Adipocyte (in vitro differentiated cells): ENCODE measurements at places on chromosomes 1 and 21.

- peak; percentile 11 for DNase-seq
Observed at GRCh38 chr1:83860490-83861221, 138.3 kb downstream of the TTLL7 start.

DNA sequence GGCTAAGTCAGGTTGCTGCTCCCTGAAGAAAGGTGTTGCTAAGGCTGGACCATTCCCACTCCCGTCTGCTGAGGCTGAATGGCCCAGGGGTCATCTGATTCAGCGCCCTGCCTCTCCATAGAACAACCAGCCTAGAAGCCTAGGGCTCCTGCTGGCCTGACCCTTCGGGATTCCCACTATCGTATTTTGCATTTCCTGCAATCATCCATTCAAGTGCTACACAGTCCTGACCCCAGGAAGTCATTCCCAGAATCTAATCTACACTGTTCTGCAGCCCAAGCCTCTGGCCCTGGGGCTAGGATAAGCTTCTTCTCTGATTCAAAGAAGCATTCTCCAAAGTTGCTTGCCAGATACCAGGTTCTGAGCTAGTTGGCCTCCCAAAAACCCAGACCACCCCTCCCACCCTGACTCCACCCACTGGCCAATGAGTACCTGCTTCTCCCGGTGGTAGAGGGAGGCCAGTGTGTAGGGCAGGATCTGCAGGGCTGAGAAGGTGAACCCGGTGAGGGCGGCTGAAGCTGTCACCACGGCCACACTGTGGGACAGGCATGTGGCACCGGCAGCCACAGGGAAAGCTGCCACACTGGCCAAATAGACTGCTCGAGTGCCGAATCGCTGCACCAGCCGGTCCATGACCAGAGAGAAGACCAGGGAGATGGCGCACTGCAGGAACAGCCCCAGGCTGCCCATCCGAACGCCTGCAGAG is 18.7 kb downstream of the SLC45A3 start:
- DNase-seq: no peak

- no peak for DNase-seq
Observed at GRCh38 chr1:7113822-7114221, 328.6 kb downstream of the CAMTA1 start.

GRCh38 chr1:196669051-196669450 is 17.2 kb downstream of the CFH start:
- DNase-seq: no peak

DNA sequence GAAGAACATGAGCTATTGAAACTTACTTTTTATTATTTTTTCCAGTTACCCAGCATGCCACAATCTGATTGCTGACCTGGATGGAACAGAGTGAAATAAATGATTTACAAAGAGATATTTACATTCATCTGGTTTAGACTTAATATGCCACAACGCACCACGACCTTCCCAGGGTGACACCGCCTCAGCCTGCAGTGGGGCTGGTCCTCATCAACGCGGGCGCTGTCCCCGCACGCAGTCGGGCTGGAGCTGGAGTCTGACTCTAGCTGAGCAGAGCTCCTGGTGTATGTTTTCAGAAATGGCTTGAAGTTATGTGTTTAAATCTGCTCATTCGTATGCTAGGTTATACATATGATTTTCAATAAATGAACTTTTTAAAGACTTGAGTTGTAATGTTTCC is 243.9 kb downstream of the SDCCAG8 start:
- DNase-seq: no peak

DNA sequence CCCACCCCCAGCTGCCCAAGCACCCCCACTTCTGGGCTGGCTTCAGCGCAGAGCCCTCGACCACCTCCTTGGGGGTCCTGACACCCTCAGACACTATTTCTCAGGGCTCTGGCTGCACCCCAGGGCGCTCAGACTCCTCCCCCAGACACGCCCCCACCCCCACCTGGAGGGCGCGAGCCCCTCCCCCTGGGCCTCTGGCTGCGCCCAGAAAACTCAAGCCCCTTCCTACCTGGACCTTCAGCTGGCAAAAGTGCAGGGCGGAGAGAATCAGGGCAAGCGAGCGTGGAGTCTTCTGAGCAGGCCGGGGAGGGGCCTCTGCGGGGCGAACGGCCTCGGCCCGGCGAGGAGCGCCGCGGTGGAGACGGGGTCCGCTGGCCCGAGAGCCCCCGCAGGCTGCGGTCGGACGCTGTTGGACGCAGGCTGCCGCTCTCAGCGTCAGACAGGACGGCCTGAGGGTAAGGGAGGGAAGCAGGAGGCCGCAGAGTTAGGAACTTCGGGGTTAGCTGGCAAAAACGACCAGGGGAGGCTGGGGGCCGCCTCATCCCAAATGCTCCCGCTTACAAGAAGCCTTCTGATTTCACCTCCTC is 17.4 kb upstream of the NBPF1 start:
- no peak for DNase-seq

GRCh38 chr1:53138991-53139884 is 3.2 kb downstream of the SLC1A7 start:
- no peak for DNase-seq

GRCh38 chr1:225610539-225610938 is 42.4 kb downstream of the ENAH start:
- no peak for DNase-seq

DNA sequence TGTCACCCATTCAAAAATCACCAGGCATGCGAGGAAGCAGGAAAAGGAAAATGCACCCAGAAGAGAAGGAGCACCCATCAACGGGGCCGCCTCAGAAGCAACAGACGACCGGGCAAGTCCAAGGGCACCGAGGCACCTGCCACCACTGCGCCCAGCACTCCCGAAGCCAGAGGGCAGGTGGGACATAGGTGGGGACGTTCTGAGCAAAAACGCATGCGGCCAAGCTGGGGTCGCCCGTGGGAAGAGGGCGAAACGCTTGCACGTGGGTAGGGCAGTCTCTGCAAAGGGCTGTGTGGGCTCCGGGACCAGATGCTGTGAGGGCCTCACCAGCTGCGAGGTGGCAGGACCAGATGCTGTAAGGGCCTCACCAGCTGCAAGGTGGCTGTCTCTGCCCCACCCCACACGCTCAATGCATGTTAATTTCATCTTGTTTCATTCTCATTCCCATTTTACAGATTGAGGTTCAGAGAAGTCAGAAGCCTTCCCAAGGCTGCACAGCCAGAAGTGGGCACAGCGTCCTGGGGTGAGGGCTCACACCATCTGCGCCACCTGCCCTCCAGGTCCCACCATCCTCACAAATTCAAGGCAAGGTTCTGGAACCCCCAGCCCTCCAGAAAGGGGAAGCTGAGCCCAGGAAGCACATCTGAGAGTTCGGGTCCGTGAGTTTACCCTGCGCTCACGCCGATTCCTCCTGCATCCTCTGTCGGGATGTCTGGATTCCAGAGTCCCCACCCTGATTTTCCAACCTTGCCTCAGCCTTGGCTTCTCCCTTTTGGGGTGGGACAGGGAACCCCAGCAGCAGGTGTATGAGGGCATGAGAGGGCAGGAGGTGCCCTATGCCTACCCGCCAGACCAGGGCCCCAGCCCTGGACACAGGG is 8.2 kb upstream of the SAMD11 start:
- DNase-seq: no peak

DNA sequence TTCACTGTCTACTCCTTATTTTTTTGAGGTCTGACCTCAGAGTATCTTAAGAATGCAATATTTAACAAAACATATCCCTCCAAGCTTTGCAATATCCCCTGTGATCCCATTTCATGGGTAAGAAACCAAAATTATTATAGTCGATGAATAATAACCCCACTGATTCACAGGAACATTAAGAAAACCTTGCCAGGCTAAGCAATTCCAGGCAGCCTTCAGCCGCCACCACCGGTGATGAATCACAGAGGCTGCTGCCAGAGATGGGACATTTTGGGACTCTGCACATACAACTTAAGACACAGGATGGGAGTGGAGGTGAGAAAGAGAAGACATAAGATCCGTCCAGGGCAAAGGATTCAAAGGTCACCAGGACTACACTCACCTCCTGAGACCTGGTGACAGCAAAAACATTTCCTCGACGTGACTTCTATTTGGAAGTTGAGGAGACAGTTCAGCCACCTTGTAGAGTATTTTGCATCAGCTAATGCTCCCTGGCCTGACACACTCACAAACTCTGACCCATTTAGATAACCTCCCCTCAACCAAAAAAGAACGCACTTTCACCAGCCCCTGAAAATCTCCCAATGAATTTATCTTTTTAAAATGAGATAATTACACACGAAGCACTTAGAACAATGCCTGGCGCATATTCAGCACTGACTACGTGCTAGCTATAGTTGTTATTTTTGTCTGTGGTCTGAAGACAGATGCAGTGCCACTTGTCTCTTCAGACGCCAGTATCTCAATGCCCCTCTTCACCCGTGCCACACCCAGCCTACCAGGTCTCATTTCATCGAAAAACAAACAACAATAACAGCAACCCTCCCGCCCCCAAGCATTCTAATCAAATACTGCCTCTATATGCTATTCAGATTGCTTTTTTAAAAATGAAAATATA is 17.8 kb upstream of the OVAAL start:
- DNase-seq: peak; percentile 49

DNA sequence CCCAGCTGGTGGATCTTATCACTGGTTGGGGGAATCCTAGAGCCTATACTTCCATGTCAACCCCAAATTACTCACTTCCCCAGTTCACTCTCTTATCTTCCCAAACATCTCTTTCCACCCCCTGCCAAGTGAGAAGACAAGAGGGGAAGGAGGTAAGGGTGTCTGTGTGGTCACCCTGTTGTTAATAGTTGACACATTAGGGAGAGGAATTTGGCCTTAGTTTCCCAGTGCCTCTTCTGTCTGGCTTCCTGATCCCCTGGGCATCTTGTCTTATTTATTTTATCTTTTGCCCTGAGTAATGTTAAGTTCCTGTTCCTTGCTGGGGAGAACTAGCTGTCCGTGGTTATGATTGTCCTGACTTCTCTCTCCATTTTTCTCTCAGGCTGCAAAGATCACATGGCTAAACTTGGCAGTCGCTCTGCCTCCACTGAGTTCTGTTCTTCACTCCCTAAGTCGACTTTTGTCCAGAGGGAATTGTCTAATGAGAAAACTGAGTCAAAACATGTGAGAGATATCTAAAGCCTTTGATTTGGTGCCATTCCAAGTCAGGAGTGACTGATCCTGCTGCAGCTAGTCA is 157.1 kb upstream of the SYT6 start:
- DNase-seq: peak; percentile 59

DNA sequence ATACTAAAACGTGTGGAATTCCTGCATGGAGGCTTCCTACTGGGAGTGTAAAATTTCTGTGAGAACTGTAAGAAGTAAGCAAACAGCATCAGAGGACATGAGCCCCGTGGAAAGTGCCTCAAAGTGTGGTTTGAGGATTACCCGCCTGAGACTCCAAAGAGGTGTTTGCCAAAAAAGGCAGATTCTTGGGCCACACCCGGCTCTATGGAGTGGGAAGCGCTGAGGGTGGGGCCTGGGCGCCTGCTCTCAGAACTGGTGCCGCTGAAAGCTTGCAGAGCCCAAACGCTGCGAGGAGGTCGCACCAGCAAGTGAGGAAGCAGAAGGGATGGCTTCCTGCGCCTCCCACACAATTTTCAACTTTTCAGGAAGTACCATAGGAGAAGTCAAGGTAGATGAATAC is 43.0 kb upstream of the PSEN2 start:
- no peak for DNase-seq

DNA sequence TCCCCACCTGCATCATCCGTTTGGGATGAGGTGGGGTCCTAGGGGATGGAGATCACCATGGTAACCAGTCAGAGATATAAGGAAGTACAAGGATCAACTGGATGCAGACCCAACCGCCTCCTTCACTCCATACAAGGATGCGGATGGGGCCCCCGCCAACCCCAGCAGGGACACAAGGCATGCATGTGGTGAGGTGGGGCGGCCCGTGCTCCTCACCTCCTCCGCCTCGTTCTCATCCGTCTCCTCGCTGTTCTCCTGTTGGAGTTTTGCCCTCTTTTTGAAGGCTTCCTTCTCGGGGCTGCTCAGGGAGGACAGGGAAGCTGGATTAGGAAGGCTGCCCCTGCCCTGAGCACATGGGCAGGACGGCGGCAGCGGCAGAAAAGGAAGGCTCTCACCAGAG is 23.8 kb downstream of the KIF21B start:
- DNase-seq: no peak

DNA sequence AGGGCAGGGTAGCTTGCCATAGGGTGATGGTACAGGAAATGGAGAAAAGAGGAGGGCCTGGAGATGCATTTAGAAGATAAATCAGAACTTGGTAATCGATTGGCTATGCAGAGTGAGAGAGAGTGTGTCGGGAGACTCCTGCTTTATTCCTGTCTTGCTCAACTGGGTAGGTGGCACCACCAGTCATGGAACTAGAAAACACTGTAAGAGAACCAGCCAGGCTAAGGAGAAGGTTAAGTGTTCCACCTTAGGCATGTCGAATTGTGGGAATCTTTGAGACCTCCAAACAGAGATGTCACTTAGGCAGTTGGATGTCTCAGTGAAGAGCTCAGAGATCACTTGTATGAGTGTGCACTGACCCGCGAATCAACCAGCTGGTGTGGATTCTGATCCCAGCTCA is 28.7 kb upstream of the RD3 start:
- DNase-seq: no peak

GRCh38 chr1:59528900-59529299 is 232.0 kb downstream of the FGGY start:
- DNase-seq: no peak

- peak; percentile 65 for DNase-seq
Observed at GRCh38 chr1:18948913-18949685, 7.4 kb downstream of the IFFO2 start.

DNA sequence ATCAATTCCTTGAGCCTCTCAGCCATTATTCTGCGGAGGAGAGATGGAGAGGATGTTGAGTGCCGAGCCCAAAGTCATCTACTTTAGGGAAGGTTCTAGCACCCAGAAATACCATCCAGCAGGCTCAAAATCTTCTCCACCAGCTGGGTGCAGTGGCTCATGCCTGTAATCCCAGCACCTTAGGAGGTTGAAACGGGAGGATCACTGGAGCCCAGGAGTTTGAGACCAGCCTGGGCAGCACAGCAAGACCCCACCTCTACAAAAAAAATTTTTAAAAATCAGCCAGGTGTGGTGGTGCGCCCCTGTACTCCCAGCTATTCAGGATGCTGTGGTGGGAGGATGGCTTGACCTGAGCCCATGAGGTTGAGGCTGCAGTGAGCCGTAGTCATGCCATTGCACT is 39.5 kb upstream of the CAPZB start:
- DNase-seq: no peak

DNA sequence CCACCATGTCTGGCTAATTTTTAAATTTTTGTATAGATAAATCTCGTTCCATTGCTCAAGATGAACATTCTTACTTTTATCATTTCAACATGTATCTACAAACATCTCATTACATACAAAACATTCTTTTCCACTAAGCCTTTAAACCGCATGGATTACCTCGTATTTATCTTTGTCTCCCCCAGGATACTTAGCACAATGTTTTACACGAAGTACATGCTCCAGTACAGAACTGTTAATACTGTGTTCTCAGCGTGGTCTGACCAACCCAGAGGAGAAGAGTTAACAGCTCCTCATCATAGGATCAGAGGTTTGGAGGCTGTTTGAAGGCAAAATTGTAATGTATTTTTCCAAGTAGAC is 7.4 kb downstream of the PIK3C2B start:
- DNase-seq: peak; percentile 81

DNA sequence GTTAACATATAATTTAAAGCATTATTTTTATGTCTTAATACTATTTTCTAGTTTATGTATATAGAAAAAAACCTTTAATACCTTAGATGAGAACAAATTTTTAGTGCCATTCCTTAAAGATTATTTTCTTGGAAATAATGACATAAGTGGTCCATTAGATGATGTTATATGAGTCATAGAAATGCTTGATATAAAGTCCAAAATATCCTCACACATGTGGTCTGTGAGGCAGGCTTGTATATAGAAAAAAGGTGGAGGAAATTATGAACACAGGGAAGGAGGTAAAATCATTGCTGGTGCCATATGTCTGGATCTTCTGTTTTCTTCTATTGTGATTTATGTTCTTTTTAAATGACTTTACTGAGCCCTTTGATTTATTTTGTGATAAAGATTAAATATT is 79.3 kb downstream of the MAP3K7CL start:
- no peak for DNase-seq
